HepG2 (cell line): ENCODE measurements at places on chromosomes 2 and 18. TPM values are rescaled to one million over a fixed set of nuclear protein-coding genes. Genes with fewer than 3 reads are reported as not detected.

DNA sequence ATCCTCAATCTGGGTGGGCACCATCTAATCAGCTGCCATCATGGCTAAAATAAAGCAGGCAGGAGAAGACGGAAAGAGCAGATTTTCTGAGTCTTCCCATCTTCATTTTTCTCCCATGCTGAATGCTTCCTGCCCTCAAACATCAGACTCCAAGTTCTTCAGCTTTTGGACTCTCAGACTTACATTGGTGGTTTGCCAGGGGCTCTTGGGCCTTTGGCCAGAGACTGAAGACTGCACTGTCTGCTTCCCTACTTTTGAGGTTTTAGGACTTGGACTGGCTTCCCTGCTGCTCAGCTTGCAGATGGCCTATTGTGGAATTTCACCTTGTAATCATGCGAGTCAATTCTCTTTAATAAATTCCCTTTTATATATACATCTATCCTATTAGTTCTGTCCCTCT, 36.6 kb downstream of the DIPK1C start:
- DNase-seq: no peak

The ALPP gene
- not detected in 2 replicates for total RNA-seq

DNA sequence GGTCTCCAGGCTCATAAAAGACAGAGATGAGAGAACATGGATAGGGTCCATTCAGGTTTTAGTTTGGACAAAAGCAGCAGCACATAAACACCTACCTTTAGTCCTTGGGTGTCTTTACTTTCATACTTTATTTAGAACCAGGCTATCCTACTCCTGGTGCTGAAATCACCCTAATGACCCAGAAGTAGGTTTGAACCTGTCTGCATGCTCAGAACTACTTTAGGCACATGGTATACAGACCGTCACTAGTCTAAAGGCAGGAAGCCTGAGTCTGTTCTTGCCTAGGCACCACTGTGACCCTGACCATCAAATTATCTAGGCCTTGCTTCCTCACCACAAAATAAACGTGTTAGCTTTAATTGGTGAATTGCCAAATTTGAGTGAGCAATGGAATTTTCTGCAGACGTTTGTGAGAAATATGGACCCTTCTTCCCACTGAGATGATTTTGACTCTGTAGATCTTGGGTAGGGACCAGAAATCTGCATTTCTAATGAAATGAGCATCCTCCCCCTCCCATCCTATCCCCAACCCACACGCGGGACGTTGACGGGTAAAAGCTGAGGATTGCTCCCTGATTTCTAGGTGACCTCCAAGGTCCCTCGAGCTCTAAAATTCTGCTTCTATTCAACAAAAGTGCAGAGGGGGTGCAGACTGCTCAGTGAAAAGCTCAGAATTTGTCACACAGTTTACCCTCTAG, 75.1 kb downstream of the PLEKHM3 start:
- no peak for DNase-seq

DNA sequence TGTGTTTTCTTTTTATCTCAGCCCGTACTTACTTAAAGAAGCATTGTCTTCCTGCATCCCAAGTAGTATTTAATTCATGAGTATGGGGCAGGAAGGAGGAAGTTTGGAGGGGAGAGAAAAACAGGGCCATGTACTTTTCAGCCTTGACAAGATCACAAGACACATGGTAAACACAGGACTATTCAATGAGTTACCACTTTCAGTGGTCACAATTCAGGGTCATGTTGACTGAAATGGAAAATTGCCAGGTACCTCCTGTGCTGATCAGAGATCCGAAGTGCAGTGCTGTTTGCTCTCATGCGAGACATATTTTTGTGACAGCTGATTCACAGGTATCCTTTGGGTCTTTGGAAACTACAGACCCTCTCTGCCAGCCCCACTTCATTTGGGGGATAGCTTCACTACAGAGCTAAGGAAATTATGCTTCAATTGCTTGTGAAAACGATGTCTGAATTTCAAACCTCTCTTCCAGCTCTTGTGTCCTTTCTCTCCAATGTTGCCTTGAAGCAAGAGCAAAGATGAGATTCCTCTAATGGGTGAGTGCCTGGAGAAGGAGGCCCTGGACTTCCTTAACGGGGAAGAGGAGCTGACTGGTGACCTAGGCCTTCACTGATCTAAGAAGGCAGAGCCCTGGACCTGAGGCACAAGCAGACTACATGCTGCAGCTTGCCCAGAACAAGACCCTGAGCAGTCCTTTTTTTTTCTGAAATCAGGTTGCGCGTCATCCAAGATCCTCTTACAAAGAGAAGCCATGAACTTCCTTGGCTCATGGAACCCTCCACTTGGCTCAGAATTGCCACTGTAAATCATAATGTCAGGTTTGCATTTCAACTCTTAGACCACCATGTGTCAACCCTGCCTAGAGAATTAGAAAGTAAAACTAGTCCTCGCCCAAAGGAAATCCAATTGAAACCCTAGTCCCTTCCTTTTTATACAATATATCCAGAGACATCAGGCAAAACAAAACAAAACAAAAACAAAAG, 44.1 kb downstream of the EVA1A start:
- peak; percentile 99 for DNase-seq

The GAL3ST2 gene
- 0.20 and 0.72 TPM in 2 replicates for total RNA-seq

- no peak for DNase-seq
Observed at GRCh38 chr2:10776231-10776977, 36.2 kb downstream of the PDIA6 start.

The CYRIA gene
- not detected in 2 replicates for total RNA-seq

DNA sequence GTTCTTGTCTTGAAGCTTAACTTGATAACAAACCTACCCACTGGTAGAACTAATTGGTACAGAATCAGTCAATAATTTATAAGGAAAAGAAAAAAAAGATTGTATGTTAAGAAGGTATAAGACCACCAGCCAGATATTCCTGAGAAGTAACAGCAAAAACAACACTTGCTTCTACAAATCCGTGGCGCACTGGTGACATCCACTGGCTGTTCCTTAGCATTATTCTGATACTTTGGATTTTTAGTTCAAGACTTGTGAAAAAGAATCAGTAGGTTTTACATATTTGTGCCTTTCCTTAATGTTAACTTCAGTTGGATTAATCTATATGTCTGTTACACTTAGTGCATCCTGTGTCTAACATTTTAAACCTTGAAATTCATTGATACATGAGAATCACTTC, 141.8 kb downstream of the GRB14 start:
- peak; percentile 43 for DNase-seq

The GALR1 gene
- not detected in 2 replicates for total RNA-seq

DNA sequence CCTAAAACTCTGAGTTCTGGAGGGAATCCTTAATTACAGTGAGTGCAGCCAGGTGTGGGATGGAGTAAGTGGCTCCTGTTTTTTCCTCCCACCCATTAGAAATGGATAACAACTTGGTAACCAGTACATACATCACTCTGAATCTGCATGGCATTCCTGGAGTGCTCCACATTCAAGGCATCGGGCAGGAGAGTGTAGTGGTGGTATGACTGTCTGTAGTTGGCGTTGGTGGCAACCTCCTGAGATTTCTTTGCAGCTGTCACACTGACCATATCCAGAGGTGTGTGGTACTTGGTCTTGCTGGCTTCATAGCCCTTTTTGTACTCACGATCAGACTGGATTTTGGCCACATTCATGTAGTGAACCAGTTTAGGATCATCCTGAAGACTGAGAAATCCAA, 68.3 kb downstream of the NEB start:
- no peak for DNase-seq

DNA sequence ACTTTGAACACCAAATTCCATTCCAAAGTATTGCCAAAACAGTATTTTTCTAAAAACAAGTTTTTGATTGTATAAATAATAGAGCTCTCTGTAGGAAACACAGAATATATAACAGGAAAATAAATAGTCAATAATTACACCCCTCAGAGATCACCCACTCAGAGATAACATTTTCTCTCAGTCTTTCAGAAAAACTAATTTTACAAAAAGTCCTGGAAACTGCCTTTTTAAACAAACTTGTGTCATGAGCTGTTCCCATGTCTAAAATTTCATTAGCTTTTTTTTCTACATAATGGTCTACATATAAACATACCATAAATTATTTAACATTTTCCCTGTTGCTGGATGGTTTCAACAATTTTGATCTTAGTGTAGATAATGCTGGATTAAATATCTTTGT, 1.2 kb upstream of the WDSUB1 start:
- no peak for DNase-seq

- DNase-seq: no peak
Observed at GRCh38 chr2:168132389-168132788, 115.0 kb downstream of the STK39 start.

The TSGA10 gene
- total RNA-seq: 13.1 and 15.0 TPM in 2 replicates

- no peak for DNase-seq
Observed at GRCh38 chr2:217429981-217430500, 570.2 kb upstream of the TNP1 start.

DNA sequence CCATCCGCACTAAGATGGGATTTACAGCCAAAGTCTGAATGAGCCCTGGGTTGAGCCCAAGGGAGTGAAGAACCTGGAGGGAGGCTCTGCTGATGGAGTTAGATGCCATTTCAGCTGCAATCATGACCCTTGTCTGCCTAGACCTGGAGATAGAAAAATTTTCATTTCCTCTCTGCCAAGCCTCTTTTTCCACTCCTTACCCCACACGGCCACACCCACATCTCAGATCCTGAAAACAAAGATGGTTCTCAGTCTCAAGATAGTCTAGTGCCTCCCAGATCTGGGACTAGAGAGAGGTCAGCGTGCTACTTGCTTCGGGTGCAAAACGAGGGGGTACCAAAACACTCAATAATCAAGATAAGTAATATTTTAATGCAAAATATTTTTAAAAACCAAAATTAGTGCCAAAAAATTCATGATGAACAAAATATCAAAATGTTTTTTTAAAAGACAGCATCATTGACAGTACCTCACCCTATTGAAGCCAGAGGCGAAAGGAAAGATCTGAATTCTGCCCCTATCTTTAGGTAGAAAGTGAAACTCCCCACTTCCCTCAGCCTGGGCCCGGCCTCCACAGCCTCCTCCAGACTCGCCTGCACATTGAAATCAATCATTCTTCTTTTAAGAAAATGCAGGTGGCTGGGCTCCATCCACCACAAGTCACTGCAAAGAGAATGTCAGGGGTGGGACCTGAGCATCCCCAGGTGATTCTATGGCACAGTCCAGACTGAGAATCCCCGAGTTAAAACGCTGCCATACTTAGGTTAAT, 57.8 kb upstream of the GPR45 start:
- no peak for DNase-seq

The POU3F3 gene
- total RNA-seq: not detected in 2 replicates

GRCh38 chr2:178491612-178492011, 11.4 kb downstream of the PLEKHA3 start:
- no peak for DNase-seq

The FRZB gene
- total RNA-seq: 0.04 TPM in 1 of 2 replicates, not detected in the other

The GPD2 gene
- 0.65 TPM in 1 of 2 replicates, not detected in the other for total RNA-seq

- no peak for DNase-seq
Observed at GRCh38 chr18:56637711-56638231, 621 bp downstream of the TXNL1 start.

The NBEAL1 gene
- 15.7 and 27.6 TPM in 2 replicates for total RNA-seq

The APLF gene
- total RNA-seq: 2.0 and 2.2 TPM in 2 replicates

DNA sequence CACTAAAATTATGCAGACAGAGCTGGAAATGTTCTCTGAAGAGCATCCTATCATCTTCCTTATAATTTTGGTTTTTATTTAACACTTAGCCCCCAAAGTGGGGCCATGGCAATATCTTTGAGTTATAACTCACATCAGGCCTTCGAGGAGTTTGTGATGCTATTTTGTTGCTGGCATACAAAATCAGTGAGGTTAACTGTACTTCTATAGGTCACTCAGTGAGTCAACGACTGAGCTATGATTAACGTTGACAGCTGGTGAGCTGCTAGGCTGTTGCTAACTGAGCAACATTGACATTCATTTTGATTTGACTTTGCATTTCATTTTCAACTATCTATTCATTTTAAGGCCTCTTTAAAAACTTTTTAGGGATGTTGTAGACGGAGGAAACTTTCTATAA, 50.0 kb downstream of the GPD2 start:
- no peak for DNase-seq

GRCh38 chr2:219627103-219628100, at the start of gene SLC4A3:
TSS of gene SLC4A3 (plus strand) at chr2:219627630. CDS start at chr2:219627993, 363 bp downstream.
- DNase-seq: no peak

DNA sequence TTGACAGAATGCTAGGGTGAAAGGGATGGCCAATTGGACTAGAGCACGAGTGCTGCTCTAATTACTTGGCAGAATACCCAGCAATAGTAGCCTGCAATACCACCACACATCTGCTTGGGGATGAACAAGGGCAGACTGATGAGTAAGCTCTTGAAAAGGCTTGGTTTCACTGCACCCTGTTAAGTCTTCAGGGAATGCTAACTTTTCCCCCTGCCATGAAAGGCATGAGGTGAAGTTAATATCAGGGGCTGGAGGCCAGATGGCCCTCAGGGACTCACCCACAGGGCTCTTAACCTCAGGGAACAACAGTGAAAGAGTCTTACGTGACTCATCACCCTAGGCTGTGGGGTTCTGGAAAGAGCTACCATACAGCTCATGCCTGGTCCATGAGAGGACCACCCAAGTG, 51.7 kb upstream of the MYL1 start:
- DNase-seq: no peak

DNA sequence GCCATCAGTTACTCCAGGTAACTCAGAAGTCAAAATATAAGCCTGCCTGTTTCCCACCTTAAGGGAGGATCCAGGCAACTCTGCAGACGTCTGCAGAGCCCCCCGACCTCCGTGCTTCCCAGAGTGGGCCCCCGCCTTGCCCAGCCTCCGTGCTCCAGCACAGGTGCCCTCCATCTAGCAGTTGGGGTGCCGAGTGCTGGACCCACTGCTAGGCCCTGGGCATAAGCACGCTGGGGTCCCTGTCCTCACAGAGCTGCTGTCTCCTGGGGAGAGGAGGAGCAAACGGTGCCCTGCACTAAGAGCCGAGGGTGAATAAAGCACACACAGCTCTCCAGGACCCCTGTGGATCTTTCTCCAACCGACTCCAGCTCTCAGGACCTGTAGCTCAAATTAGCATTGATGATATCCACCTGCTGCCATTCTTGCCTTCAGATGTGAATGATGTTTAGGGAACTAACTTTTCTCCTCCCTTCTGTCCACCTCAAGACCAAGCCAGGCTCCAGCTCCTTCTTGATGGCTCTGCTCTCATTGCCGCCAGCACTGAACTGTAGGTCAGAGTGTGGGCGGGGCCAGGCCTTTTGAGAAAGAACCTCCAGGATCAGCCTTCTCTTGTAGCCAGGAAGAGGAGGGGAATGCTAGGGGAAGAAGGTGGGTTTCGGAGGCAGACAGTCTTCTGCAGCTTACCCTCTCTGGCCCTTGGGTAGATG, 121.2 kb downstream of the SMAD7 start:
- no peak for DNase-seq

DNA sequence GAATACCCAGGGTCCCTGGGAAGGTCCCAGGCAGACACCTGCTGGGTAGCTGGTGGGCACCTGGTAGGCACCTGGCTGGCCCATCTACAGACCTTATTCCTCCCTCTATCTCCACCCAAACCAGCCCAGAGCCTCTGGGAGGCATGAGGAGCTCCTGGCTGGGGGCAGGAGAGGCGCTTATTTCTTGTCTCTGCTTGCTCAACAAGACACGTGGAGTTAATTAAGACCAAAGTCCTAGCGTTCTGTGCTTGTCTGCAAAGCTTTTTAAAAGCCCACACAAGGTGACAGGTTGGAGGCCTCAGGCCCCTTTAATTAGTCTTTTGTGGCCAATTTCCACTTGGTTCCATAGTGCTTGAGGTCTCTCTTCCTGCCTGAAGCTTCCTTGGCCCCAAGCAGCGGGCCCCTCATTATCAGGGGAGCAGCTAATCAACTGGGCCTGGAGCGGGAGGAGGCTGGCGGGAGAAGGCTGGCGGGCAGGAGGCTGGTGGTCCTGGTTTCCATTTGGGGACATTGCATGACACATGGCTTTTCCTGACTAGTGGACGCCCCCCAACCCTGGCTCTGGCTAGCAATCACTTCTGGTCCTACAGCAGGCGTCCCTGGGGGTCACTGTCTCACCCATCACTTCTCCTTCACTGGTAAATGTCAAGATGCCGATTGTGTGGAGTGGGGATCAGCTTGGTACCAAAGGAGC, 65.4 kb upstream of the HDAC4 start:
- no peak for DNase-seq
